ENCODE measurements at places on chromosomes 4 and X.

DNA sequence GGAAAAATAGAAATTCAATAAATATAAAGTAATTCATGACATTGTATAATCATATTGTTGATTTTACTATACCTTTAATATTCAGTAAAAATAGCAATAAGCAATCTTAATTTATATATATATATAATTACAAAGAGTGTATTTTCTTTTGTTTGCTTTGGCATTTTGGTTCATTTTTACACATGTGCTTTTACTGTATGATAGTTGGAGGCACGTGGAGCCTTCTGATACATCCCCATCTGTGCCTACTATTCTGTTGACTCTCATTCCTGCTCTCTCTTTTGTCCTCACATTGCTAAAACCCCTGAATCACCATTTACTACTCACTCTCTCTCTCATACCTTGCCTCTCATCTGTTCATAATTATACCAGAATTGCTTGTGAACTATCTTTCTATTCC lies 106.4 kb upstream of the NDST4 start:
- no peak for DNase-seq

DNA sequence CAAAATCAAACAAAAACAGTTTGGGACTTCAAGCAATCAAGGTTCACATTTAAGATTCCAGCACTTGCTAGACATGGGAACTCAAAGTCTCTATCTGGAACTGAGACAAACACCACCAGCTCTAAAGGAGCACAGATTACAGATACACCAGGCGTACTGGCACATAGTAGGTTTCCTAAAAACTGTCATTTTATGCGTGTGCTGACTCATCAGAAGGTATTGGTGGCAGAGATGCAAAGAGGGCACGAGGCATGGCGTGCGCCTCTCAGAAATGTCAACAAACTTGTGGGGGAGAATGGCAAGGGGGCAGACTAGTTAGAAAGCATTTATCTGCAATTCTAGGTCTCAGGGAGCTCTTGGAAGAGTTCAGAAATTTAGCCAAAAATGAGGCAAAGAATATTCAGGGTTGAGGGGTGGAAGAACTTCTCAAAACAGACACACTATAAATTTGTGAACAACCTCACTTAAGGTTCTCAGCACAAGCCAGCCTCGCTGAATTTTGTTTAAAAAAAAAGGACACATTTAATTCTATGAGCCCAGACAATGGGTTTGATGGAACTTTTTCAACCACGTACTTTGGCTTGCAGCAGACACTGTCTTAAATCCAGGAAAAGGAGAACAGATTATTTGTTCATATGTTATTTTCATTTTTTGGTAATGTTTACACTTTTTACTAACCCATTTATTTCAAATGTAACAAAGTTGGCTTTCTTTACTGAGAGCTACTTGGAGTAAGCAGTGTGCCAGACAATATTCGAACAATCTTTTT lies 100.0 kb downstream of the SHISA3 start:
- DNase-seq = no peak

- peak; percentile 3 for DNase-seq
Measured at GRCh38 chr4:83780053-83780733, 244.3 kb downstream of the GPAT3 start.

DNA sequence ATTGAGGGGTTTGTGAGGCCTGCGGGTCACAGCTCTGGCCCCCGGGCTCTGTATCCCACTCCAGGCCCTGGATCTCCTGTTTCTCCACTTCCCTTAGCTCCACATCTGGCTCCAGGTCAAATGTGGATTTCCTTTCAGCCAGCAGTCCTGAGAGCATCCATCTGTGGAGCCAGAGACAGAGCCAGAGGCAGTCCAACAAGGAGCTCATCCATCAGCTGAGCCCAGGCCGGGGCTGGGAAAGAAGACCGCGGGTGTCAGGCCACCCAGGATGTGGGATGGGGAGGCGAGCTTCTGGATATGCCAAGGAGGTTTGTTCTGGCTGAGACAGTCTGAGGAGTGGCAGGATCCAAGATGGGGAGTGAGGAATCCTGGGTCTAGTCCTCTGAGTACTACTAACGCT lies 91.7 kb downstream of the EFNB1 start:
- no peak for DNase-seq

All from EH (cell line).